Activated CD8-positive, alpha-beta memory T cell treated with anti-CD3 and anti-CD28 coated beads, Interleukin-2, amount 10 ng/mL, durations not matched to agents 7 days and 5 days (primary cell): ENCODE measurements at places on chromosomes 4 and X.
A peak's percentile ranks its signal among the peaks of the same experiment; 100 is the strongest.

DNA sequence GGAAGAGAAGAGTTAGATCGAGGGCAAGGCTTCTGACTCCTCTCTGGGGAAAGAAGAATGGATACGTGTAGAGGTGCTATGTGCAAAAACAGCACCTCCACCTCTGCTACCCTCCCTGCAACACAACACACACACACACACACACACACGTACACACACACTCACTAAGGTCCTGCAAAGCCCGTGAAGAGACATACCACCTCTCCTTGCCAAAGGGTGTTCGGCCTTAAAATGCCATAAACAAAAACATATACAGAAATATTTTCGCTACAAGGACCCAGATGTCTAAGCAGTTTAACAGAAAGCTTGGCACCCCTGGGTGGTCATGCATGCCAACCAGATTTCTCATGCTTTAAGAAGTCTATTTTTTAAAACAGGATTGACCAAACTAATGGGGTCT lies 1.5 kb downstream of the TIFA start:
- peak overlapping the region; percentile 98 for H3K27ac ChIP-seq
- H3K4me3 ChIP-seq: peak overlapping the region; percentile 95
- peaks cover 78% of the 10 kb centered on the region for H3K4me1 ChIP-seq
- no peaks in the 10 kb centered on the region for H3K27me3 ChIP-seq
- H3K36me3 ChIP-seq: peaks cover 34% of the 10 kb centered on the region

DNA sequence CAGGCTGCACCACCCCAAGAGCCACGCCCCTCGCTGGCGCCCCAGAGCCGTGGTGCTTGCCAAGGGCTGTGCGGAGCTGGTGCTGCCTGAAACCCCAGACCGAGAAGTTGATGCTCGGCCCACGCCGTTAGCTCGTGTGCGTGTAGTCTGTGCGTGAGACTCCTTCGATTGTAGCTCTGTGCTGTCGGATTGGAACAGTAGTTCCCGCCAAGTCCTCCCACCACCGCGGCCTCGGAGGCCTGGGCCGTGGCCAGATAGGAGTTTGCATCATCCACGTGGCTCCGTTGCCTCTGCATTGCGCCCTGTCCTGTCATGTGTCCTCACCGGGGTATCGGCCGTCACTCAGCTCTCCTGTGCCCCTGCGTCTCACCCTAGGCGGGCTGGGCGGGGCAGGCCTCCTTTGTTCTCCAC lies 24.2 kb downstream of the TNIP2 start:
- peaks cover 7% of the 10 kb centered on the region for H3K4me1 ChIP-seq
- H3K27me3 ChIP-seq: no peaks in the 10 kb centered on the region
- H3K4me3 ChIP-seq: no peak overlapping the region
- DNase-seq: no peak
- H3K36me3 ChIP-seq: peaks cover 41% of the 10 kb centered on the region

DNA sequence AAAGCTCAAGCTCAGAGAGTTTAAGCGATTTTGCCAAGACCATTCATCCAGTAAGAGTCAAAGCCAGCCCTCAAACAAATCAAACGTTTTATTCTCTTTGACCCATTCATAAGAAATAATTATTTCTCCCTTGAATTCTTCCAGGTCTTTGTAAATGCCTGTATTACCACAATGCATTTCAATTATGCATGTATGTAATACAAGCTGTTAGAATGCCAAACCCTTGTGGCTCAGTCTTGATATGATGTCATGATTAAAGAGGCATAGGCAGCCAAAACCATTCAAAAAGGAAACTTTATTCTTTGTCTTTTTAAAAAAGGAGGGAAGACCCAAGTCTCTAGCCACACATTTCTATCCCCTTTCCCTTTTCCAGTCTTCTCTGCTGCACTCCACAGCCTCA lies 56.5 kb upstream of the PGM2 start:
- no peaks in the 10 kb centered on the region for H3K27me3 ChIP-seq
- H3K4me1 ChIP-seq: peaks cover 19% of the 10 kb centered on the region
- DNase-seq: no peak

DNA sequence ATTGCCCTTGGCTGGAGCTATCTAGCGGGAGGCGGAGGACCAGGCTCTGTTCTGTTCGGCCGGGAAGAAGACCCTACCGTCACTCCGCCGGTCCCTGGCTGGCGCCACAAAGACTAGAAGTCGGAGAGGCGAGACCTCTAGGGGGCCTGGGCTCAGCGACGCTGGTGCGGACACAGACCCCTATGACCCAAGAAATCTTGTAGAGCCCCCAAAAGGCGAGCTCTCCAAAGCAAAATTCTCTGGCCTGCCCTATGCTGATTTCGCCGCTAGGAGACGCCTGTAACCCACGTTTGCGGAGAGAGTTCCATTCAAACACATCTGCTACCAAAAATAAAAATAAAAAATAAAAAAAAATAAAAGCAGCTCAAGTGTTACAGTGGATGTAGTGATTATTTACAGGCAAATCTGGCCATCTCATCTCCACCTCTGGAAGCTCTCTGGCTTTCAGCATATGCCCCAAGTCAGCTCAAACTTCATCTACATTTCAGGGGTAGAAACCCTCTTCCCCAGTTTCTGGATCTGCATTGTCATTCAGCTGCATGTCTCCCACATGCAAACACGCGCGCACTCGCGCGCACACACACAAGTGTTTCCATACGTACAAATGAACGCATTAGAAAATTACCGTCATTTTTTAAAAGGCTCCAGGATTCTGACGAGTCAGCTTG lies 2.4 kb upstream of the PCDH10 start:
- H3K27ac ChIP-seq: peak overlapping the region; percentile 15
- peaks cover 57% of the 10 kb centered on the region for H3K27me3 ChIP-seq
- no peak for DNase-seq
- peaks cover 3% of the 10 kb centered on the region for H3K36me3 ChIP-seq

GRCh38 chr4:187103351-187103750 lies 379.7 kb upstream of the FAT1 start:
- no peak overlapping the region for H3K27ac ChIP-seq
- DNase-seq: no peak
- no peaks in the 10 kb centered on the region for H3K36me3 ChIP-seq
- H3K4me1 ChIP-seq: no peaks in the 10 kb centered on the region
